ENCODE measurements at places on chromosomes 1 and 21.

DNA sequence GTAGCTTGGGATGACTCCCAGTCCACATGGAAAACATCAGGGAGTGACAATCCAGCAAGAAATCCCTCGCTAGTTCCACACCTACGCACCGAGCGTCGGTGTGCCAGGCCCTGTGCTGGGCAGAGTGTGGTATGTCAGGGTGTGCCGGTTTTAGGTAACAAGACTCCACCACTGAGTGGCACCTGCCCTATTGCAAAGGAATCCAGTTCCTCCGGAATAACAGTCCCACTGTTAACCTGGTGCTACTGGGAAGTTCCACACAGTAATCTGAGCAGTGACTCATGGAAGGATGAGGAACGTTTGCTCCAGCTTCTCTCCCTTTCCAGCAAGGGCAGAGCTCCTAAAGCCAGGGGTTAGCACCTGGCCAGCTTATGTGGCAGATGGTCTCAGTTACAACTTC, 14.3 kb downstream of the RNF207 start:
- DNase-seq: no peak

DNA sequence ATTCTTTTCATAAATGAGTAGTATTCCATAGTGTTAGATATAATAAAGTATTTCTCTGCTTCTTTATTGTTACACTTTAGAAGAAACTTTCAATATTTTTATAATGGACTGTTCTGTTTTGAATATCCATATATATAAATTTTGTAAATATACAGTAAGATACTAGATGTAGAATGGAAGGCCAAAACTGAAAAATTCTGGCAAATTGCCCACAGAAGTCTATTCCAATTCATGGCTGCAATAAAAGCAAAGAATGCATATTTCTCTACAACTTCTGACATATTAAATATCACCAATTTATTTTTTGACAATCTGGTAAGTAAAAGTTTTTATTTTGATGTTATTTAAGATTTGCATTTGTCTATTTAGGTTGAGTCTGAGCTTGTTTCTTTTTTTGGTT, 532.5 kb downstream of the NCAM2 start:
- no peak for DNase-seq

- DNase-seq: no peak
Observed at GRCh38 chr1:210624722-210625121, 296.0 kb downstream of the HHAT start.

DNA sequence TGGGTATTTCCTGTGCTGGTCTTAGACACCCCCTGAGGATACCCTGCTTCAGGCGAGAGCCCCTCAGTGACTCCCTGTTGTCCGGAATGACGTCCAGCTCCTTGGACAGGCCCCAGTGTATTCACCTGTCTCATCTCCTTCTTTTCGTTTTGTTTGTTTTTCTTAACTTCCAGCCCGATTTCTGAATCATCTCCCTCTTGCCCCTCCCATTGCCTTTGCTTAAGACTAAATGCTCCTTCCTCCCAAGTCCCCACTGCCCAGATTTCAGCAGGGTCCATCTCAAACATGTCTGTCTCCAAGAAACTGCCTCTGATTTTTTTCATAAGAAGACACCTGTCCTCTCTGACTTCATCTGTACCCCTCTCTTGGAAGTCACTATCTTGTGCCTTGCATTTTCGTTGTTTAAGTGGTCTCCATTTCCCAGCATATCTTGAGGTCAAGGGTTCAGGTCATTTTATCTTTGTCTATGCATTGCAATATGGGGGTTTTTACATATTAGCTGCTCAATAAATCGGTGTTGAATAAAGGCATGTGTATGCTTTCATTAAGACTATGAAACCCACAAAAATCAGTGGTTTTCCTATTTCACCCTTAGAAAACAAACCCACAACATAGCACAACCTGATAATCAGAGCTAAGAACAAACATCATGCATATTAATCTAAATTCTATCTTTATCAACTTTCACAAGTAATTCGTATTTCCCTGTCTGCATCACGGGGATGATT, 58.4 kb upstream of the LGALS8 start:
- no peak for DNase-seq

- DNase-seq: no peak
Observed at GRCh38 chr1:107473065-107473464, 332.2 kb downstream of the NTNG1 start.

- no peak for DNase-seq
Observed at GRCh38 chr1:54408147-54409066, 2.2 kb upstream of the SSBP3 start.

- DNase-seq: no peak
Observed at GRCh38 chr21:28811860-28812259, 180.8 kb downstream of the LTN1 start.
